ENCODE measurements at places on chromosomes 1 and 21. TPM values are rescaled to one million over a fixed set of nuclear protein-coding genes. Genes with fewer than 3 reads are reported as not detected.

Gene INSRR
- 0.24 TPM for total RNA-seq

- DNase-seq = no peak
Observed at GRCh38 chr1:180231506-180231921, 1.4 kb downstream of the LHX4 start.

GRCh38 chr1:36446271-36446670, 4.0 kb downstream of the OSCP1 start:
- DNase-seq = no peak

DNA sequence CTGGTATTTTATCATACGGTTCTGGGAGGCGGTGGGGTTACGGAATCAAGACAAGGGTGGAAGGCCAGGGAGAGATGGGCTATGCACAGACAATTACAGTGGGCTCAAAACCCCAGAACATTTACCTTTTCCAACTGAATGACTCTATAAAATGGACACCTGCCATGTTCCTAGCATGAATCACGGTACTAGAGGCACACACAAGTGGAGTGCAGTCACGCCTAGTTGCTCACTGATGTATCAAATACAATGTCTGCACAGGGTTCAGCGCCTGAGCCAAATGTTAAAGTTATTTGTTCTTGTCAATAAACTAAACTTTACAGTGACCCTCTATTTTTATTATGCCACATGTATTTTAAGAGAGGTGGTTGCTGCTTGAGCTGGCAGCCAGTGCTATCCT, 121.4 kb downstream of the ATG4C start:
- DNase-seq = no peak

DNA sequence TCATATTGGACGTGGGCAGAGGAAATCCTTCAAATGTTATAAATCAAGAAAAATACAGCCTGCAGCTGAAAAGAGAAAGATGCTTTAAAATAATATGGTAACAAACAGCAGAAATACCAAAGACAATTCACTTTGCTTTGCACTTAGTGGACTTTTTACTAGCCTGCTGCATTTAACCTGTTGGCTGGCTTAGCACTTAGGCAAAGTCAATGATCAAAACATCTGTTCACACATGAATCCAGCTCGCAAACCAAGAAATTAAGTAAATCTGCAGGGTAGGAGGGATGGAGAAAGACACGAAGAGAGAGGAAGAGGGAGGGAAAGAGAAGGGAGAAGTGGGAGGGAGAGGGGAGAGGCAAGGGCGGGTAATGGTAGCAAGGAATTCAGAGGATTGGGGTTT, 103.6 kb upstream of the RAB4A start:
- DNase-seq = no peak

DNA sequence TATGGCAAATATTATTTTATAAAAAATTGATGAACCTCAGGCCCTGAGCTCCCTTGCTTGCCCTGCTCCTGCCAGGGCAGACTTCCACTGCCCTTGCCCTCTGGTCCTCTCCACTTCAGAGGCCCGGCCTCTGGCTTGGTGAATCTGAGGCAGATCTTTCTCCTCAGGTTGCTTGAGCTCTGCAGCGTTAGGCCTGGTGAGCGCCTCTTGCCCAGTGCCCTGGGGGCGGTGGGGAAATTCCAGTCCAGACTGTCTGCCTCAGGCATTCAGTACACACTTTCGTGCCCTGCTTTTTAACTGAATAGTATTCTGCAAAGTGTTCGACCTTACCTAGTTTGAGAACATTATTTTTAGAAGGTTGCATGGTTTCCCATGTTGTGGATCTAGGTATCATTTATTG, 98.2 kb downstream of the PCBP3 start:
- DNase-seq = no peak

GRCh38 chr1:204506201-204506968, 9.8 kb upstream of the MDM4 start:
- no peak for DNase-seq

DNA sequence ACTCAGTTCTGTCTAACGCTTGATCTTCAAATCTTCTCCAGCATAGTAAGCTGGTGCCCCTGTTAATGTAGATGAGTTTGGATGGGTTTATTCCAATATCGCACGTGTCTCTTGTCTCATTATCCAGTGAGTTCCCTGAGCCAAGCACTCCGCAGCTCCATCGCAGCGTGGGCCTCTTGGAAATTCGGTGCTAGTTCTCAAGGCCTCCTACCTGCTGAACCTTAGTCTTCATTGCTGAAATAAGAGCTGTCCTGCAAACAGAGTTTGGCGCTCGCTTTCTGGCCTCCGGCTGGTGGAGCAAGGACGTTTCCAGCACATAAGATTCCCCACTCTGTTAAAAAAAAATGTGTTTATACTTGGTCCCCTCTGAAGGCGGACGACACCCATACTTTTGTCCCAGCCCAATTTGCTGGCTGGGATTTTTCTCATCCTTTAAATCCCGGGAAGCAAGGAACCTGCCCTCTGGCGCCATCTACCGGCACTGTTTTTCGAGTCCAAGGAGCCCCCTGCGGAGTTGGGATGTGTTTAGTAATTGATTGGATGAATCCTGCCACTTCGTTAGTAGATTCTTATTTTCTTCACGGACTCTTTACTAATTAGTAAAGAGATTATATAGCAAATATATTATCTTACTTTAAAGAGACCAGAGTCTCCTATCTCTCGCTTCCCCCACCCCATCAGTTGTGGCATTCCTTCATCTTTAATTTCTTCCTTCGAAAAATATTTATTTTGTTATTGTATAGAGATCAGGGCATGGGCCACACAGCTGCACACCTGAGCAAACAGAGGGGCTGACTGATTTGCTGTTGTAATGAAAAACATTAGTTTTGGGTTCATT, 14.7 kb downstream of the JUN start:
- peak; percentile 83 for DNase-seq

GRCh38 chr1:19472174-19472573, 13.2 kb downstream of the CAPZB start:
- DNase-seq = no peak

- no peak for DNase-seq
Observed at GRCh38 chr1:45863218-45863617, 59.8 kb downstream of the MAST2 start.

DNA sequence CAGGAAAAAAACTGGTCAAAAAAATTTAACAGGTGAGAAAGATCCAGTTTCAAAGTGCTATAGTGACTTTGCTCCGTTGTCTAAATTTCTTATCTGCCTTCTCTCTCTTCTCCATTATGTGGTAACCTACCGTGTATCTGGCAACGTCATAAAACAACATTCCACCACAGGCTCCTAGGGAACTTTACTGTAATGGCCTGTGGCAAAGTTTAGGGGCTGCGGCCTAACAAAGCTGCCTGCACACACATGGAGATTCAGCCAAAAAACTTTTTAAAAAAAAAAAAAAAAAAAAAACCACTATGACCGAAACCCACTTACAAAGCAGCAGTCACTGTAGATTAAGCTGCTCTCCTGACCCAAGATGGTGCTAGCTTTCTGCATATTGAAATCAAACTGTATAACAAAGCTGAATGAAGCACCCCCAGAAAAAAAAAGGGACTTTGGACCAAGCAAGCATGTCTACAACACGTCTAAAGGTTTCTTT, 202.6 kb downstream of the SLC45A1 start:
- no peak for DNase-seq

GRCh38 chr1:85058786-85059185, 10.5 kb upstream of the MCOLN3 start:
- DNase-seq = no peak

Gene CA6
- total RNA-seq = not detected

GRCh38 chr1:68820151-68820550, 323.3 kb upstream of the DEPDC1 start:
- no peak for DNase-seq

Gene DRAXIN
- total RNA-seq = 0.05 TPM

- DNase-seq = no peak
Observed at GRCh38 chr1:229407206-229408026, 26.5 kb downstream of the ACTA1 start.

DNA sequence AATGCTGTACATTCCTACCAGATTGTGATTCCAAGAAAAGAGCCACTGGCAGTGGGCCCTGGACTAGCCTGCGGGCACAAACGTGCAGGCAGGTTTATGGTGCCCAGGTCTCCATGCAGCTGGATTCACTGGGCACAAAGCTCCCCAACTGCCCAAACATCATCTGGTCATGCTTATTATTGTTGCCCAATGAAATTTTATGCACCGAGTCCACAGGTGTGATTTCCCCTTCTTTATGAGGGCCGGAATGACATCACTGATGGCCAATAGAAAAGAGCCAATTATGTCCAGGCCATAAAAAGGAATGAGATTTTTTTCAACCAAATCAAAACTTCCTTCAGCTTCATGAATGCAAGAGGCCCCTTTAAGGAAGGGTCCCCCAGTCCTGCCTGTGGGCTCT, 66.2 kb downstream of the ERI3 start:
- DNase-seq = no peak

DNA sequence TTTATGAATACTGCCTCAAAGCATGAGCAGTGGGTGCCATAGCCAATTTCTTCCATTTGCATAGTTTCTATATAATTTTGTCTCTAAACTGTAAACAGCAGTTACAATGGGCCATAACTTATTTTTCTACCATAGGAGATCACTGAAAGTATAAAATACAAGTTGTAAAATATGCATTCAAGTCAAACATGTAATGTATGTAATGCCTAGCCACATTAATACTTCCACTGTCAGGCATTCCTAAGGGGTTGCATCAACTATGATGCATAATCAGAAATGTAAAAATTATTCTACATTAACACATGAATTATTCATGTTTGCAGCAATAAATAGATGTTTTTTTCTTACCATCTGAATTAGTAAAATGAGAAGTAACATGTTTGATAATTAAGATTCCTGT, 560.3 kb upstream of the ZP4 start:
- no peak for DNase-seq

Gene ZBTB40
- total RNA-seq = 12.9 TPM

DNA sequence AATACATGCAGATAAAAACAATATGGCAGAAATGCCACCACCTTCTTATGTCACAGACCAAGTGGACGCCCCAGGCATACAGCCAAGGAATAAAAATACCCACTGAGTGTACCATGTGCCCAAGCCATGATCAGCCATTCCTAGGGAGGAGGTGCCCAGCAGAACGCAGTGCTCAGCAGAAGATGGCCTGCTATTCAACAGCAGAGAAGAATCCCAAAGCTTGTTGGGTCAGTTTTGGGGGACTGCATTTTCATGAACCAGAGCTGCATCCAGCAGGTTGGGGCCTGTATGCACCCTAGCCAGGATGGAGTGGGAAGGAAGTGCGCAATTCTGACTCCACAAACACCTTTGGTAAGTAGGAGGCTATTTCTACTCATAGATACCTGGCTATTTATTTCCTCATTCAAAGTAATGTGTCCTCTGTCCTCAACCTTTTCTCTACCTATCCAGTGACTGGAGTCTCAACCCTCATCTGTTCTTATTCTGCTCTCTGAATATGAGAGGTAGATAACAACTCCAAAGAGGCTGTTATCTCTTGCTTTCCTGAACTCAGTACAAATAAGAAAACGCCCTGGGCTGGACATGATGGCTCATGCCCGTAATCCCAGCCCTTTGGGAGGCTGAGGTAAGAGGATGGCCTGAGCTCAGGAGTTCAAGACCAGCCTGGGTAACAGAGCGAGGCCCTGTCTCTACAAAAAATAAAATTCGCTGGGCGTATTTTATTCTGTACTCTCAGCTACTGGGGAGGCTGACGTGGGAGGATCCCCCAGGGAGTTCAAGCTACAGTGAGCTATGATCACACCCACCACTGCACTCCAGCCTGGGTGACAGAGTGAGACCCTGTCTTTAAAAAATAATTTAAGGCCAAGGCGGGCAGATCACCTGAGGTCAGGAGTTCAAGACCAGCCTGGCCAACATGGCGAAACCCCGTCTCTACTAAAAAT, 2.5 kb upstream of the PLEKHM2 start:
- DNase-seq = no peak

DNA sequence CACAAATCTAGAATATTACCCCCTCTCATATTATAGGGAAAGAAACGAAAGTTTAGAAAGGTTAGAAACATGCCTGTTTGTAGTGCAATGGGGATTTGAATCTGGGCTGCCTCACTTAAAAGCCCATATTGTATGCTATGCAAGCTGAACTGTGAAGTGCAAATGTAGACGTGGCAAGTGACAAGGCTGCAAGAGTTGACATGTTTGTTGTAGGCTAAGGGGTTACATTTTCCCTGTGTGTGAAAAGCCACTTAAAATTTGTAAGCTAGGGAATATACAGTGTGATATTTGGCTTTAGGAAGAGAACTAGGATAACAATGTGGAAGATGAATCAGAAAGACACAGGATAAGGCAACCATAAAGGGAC, 29.0 kb downstream of the WDR26 start:
- DNase-seq = no peak

GRCh38 chr1:221394011-221394544, 347.8 kb downstream of the DUSP10 start:
- no peak for DNase-seq

DNA sequence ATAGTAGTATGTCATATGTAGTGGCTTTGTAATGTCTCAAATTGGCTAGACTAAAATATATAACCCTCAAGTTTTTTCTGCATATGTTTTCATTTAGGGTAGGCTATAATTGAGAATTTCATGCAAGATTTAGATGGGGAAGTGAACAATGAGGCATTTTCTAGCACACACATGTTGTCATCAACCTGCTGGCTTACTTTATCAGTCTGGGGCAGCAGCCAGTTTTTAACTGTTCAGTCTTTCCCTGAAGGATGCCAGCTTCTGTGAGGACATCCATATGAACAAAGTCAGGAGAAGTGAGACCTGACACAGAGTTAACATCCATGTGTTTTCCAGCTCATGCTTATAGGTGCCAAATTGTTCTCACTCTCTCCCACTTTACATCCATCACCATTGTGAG, 74.7 kb upstream of the OLFM3 start:
- DNase-seq = no peak

- DNase-seq = no peak
Observed at GRCh38 chr1:85616364-85616705, 35.8 kb downstream of the CCN1 start.

Gene TSSK3
- 2.6 TPM for total RNA-seq

Gene FNDC10
- total RNA-seq = 1.7 TPM

GRCh38 chr1:220921971-220922635, 42.9 kb downstream of the HLX start:
- no peak for DNase-seq

GRCh38 chr1:35537806-35538205, 19.4 kb downstream of the KIAA0319L start:
- no peak for DNase-seq

Gene CD164L2
- not detected for total RNA-seq

Gene TTLL10
- total RNA-seq = 0.22 TPM
